ENCODE measurements at places on chromosomes 5 and 9. TPM values are rescaled to one million over a fixed set of nuclear protein-coding genes. Genes with fewer than 3 reads are reported as not detected.

DNA sequence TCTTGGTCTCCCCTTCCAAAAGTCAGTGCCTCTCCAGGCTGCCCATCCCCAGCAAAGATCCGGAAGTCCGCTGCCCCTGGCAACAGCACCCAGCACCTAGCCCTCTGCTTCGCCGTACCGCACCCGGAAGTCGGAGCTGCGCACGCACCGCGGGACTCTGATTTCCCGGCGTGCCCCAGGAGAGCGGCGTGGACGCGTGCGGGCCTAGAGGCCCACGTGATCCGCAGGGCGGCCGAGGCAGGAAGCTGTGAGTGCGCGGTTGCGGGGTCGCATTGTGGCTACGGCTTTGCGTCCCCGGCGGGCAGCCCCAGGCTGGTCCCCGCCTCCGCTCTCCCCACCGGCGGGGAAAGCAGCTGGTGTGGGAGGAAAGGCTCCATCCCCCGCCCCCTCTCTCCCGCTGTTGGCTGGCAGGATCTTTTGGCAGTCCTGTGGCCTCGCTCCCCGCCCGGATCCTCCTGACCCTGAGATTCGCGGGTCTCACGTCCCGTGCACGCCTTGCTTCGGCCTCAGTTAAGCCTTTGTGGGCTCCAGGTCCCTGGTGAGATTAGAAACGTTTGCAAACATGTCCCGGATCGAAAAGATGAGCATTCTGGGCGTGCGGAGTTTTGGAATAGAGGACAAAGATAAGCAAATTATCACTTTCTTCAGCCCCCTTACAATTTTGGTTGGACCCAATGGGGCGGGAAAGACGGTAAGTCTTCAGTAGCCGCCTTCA is at the start of gene RAD50:
Gene RAD50, plus strand, starts transcription at position 215 of the 715 bp plus-strand sequence. Its CDS starts 348 bp downstream, at position 563.
- peak; percentile 86 for DNase-seq

DNA sequence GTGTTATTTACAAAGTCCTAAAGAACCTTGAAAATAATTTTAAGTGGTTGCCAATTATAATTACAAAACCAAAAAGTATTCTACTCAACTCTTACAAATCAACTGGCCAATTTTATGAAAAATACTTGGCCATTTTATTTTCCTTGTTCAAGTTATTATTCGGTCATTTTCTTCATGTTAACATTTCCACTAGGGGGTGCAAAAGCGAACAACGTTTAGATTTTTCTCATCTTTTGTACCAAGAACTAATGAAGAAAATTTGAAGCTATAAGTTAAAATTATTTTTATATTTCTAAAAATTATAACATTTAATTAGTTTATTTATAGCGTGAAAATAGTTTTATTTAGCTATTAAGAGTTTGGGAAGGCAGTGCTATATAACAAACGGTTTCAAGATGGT is 1453.3 kb downstream of the MAT2B start:
- DNase-seq = no peak

GRCh38 chr5:179259731-179260323 is 85.4 kb downstream of the ADAMTS2 start:
- DNase-seq = no peak

DNA sequence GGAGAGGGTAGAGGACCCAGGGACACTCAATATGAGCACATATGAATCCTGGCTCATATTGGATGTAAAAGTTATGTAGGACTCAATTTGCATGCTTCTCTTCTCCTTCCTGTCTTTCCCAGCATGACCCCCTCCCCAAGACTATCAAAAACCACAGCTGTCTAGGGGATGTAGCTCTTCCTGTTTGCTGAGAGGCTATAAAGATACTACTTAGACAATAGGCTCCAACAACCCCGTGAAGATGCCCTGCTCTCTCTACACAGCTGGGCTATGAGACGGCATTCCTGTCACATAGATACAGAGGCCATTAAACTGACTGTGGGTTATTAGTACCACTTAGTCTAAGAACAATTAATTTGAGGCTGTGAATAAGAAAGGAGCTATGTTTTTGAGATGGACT is 56.5 kb upstream of the PCSK1 start:
- no peak for DNase-seq

DNA sequence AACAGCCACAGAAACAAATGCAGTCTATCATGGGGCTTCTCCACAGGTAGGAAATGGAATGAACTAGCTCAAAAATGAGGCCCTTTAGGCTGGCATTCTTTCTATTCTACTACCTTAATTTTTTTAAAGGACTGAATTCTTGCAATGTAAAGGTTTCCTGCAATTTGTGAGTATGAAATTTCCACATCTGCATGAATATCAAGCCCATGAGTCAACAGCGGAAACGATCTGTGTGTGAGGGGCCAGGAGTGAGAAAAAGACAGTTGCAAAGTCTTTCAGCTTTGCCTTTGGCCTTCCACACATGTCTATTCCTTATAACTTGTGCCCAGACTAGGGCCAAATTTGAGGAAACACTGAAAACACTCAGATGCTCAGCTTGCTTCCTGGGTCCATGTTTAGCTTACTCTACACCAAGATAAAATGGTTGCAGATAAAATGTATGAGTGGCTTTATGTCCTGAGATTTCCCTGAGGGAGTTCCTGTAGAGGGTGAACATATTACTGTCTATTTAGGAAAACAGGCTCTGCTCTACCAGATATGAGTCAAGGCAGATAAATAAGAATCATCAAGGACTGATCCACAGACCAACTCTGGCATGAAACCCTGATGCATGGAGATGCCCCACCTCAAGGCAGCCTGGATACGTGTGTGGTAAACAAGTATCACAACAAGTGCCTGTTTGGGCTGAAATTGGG is 46.5 kb downstream of the RETREG1 start:
- DNase-seq = no peak

GRCh38 chr9:26606756-26607155 is 285.8 kb downstream of the CAAP1 start:
- no peak for DNase-seq

DNA sequence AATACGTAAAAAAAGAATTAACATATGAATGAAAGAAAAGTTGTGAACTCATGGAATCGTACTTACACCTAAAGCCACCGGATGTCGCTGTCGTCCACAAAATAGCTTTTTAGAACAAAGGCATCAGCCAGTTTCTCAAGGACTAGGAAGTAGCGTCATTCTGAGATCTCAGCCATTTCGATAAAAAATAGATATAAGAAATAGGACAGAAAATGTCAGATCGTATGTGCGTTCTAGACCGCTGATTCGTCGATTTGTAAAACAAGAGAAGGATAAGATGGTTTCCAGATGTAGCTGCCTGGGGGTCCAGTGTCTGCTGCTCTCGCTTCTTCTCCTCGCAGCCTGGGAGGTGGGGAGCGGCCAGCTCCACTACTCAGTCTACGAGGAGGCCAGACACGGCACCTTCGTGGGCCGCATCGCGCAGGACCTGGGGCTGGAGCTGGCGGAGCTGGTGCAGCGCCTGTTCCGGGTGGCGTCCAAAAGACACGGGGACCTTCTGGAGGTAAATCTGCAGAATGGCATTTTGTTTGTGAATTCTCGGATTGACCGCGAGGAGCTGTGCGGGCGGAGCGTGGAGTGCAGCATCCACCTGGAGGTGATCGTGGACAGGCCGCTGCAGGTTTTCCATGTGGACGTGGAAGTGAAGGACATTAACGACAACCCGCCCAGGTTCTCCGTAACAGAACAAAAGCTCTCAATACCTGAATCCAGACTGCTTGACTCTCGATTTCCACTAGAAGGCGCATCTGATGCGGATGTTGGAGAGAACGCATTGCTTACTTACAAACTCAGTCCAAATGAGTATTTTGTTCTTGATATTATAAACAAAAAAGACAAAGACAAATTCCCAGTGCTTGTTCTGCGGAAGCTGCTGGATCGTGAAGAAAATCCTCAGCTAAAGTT is at the start of gene PCDHA10:
Gene PCDHA10, plus strand, starts transcription at position 126 of the 903 bp plus-strand sequence. Its CDS starts 152 bp downstream, at position 278.
- DNase-seq = no peak

PDLIM4 gene
- not detected for polyA plus RNA-seq

NRG2 gene
- not detected for polyA plus RNA-seq
